NCI-H2081 treated with DMSO at 0.1 percent for 48 hours (cell line): ENCODE measurements at places on chromosomes 6 and 20.

DNA sequence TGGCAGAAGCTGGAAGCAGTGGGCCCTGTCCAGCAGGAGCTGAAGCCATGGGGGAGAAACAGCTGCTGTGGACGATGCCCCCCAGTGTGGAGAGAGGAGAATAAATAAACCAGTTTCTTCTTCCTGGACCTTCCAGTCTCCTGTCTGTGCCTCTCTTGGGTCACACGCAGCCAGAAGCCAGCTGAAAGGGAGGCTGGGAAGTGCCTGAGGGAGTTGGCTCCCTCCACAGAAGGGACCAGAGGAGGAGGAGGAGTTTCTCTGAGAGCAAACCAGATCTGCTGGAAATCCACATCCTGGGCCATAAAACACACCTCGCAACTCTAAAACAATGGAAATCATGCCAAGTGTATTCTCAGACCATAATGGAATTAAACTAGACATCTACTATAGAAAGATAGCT is 577.0 kb downstream of the CDH26 start:
- no peak for DNase-seq

- no peak for DNase-seq
Measured at GRCh38 chr20:2358006-2358405, 22.7 kb upstream of the TGM6 start.

GRCh38 chr6:112291161-112291762 is 36.9 kb upstream of the LAMA4 start:
- no peak for DNase-seq

DNA sequence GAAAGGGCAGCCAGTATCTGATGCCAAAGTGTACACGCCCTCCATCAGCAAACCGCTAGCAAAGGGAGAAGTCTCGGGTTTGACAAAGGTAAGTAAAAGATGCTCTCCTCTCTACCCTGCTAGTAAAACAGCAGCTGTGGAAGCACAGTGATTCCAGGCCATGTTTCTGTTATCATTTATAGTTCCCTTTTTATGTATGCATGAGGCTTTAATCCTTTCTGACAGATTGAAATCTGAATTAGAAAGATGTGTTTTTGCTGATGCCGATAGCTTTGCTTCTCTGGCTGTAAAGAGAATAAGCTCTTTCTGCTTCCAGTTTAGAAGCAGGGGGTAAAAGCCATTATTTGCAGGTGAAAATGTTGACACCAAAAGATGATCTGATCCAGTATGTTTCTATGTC is 392.4 kb upstream of the SOX4 start:
- no peak for DNase-seq

DNA sequence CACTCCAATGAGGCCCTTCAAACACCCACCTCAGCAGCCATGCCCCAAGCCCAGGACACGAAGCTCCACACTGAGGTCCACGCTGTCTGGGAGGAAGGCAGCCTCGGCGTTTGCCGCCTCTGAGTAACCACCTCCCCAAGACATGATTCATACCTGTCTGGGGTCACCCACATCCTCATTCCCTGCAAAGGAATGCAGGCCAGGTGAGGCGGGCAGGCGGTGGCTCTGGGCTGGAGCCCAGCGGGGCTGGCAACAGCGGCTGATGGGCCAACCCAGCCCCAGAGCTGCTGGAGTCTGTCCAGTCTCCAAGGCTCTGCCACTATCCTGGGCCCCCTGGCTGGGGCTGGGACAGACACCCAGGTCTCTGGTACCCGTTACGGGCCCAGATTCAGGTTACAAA is 14.8 kb downstream of the PMEPA1 start:
- DNase-seq, result no peak

GRCh38 chr6:23414051-23414445 is 712.0 kb upstream of the NRSN1 start:
- DNase-seq, result no peak

DNA sequence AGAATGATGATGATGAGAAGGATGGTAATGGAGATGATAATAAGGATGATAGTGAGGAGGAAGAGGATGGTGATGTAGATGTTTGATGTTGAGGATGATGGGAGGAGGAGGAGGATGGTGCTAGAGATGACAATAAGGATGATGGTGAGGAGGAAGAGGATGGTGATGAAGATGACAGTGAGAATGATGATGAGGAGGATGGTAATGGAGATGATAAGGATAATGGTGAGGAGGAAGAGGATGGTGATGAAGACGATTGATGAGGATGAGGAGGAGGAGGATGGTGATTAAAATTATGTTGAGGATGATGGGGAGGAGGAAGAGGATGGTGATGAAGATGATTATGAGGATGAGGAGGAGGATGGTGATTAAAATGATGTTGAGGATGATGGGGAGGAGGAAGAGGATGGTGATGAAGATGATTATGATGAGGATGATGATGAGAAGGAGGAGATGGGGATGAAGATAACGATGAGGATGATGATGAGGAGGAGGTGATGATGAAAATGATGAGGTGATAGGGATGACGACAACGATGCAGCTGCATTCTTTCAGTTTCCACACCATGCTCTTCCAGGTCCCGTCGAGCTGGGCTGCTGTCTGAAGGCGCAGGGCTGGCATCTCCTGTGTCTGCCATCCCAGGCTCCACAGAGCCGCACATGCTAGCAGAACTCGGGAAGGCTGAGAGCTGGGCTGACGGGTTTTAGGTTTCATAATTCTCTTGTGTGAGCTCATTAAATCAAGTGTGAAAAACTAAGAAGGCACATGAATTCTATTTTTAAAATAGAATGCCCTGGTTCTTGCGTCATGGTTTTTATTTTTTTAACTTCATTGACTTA is 274.9 kb downstream of the SMOC2 start:
- no peak for DNase-seq

- DNase-seq, result no peak
Measured at GRCh38 chr6:12645941-12646340, 70.6 kb upstream of the PHACTR1 start.

- no peak for DNase-seq
Measured at GRCh38 chr6:94727710-94728109, 849.6 kb upstream of the MANEA start.

DNA sequence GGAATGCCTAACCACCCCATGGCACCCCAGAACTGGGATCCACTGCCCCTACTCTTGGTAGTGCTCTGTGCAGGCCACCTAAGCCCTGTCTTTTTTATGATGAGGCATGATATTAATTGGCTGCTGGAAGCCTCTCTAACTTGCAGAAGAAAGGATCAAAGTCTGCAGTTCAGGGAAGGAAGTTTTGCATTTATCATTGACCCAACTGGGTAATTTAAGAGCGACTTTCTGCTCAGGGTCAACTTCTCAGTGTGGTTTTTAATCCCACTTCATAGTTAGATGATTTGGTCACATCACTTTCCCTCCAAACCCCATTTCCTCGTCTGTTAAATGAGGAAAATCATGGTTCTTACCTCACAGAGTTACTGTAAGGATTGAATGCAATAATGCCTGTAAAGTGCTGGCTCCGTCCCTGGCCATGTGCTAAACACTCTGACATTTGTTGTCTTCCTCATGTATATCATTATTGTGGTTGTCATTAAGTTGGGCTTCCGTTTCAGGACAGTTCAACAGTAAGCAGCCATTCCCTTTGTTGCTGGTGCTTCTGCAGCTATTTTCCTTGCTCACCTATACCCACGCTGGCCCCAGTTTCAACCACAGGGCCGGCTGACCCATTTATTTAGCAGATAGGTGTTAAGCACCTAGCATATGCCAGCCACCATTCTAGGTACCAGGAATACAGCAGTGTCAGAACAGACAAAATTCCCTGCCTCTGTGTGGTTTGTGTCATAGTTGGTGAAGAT is 14.2 kb downstream of the E2F3 start:
- no peak for DNase-seq

- DNase-seq, result no peak
Measured at GRCh38 chr6:28208111-28208659, 16.9 kb upstream of the ZSCAN9 start.

- no peak for DNase-seq
Measured at GRCh38 chr6:6248651-6249050, 71.8 kb downstream of the F13A1 start.

DNA sequence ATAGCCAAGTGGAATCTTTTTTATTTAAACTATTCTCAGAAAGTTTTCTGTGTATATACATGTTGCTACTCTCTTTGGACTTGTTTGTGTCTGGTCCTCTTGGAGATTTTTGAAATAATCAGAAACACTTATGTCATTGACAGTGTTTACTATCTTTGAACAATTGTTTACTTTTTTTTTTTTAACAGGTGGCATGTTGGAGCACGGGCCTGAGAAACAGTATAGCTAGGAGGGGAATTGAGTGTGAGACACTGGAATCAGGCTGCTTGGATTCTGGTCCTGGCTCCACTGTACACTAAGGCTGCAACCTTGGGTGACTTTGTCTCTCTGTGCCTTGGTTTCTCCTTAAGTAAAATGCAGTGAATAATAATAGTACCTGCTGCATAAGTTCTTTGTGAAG is 279.6 kb downstream of the PRL start:
- no peak for DNase-seq

GRCh38 chr6:25051083-25051482 is 115.3 kb upstream of the RIPOR2 start:
- DNase-seq, result no peak

- DNase-seq, result no peak
Measured at GRCh38 chr6:99364026-99364425, 14.6 kb upstream of the FAXC start.

DNA sequence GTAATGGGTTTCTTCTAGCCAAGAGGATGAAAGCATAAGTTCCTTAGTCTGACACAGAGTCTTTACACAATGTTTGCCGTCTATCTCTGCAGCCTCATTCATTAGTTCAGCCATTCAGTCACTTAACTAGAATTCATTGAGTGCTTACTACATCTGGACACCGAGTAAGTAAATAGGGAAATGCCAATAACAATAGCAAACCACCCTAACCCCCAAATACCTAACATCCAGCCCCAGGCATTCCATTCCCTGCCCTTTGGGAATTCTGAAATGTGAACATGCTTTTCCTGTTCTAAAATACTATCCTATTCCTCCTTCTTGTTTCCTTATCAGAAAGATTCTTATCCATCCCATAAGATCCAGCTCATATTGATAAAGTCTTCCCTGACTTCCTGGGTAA is 277.6 kb upstream of the RNF217 start:
- DNase-seq, result no peak

GRCh38 chr6:24481449-24481848 is 7.9 kb downstream of the GPLD1 start:
- DNase-seq, result no peak

DNA sequence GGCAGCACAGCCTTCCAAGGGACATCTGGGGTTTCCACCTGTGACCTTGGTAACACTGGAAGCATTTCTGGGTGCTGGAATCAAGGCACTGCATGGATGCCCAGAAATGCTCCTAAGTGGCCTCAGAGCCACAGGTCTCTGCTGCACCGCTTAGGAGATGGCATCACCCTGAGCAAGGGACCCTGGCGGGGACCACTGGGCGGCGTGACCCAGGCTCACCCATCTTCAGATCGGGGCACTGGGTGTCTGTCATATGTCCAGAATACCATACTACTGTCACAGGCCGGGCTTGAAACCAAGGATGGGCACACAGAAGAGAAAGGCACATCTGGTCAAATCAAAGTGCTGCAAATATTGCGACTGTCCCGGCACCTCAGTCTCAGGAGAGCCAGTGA is 45.9 kb downstream of the SSR1 start:
- no peak for DNase-seq

- DNase-seq, result no peak
Measured at GRCh38 chr6:15421945-15422733, 176.3 kb downstream of the JARID2 start.

DNA sequence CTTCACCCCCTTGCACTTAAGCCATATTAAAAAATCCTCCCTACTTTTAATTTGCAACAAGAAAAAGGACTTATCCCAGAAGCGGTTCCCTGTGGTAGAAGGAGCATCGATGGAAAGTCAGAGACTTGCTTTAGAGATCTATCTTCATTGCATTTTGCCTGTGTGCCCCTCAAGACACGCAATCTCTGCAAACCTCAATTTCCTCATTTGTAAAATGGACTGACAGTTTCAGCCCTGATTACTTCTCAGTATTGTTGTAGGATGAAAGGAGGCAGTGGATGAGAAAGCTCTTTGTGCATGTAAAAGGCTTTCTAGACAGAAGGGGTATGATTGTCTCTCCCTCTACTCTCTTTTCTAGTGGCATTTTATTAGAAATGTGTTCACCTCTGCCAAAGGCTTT is 410.2 kb downstream of the CDC5L start:
- DNase-seq, result no peak

DNA sequence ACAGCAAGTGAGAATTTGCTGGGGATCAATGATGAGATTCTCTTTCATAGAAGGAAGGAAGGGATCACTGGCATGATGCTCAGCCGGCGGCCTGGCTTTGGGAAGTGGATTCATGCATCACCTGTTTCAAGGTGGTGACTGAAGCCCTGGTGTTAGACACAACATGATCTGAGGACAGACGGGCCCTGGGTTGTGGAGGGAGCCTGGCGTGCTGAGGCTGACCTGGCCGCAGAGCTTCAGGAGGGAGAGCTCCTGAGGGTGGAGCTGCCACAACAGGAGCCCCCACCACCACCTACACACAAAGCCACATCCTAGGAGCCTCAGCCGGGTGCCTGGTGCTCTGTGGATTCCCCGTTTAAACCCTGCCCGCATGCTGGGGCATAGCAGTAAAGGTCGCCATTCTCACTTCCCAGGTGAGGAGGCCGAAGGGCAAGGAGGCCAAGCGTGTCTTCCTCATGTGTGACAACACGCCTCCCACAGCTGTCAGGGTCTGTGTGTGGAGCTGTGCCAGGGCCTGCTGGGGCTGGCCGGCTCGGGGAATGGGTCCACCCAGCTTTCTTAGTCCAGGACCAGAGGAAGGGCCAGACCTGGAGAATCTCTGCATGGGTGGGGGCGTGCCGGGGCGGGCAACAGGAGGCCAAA is 107.0 kb downstream of the ERMARD start:
- DNase-seq, result no peak

DNA sequence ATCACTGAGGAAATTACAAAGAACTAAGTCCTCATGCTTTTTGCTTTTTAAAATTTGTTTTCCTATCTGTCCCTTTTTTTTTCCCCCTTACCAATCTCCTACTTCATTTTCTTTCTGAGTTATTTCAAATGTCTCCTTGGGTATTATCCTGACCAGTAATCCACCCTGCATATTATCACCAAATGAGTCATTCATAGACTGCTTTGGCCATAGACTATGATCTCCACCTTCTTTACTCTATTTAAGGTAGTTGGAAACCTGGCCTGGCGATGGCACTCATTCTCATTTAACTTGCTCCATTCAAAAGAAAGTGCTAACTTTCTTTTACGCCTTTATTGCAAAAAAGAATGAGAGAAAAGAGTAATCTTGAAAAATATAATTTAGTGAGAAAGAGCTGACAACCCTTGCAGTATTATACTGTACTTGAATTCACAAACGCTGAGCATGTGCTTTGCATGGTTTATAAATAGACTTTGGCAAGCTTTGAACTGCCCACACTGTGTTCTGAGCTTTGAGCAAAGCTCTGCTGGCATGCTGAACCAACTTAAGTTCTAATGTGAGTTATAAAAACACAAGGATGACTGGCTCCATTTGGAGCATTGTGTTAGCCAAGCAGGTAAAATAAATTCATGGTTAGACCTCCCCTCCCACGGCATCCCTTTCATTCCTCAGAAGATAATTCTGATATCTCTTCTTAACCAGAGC is 198.9 kb downstream of the NKAIN2 start:
- DNase-seq, result no peak

- DNase-seq, result no peak
Measured at GRCh38 chr6:11367638-11368199, 135.3 kb upstream of the NEDD9 start.

GRCh38 chr6:25202504-25202903 is 76.7 kb upstream of the CARMIL1 start:
- no peak for DNase-seq

- DNase-seq, result no peak
Measured at GRCh38 chr20:53938739-53939138, 131.7 kb downstream of the BCAS1 start.
